SK-N-SH (cell line): ENCODE measurements at places on chromosomes 1 and 21.

- no peak for DNase-seq
Observed at GRCh38 chr1:169395955-169396354, 28.0 kb downstream of the BLZF1 start.

GRCh38 chr1:186078245-186078644 lies 296.8 kb downstream of the TPR start:
- no peak for DNase-seq

DNA sequence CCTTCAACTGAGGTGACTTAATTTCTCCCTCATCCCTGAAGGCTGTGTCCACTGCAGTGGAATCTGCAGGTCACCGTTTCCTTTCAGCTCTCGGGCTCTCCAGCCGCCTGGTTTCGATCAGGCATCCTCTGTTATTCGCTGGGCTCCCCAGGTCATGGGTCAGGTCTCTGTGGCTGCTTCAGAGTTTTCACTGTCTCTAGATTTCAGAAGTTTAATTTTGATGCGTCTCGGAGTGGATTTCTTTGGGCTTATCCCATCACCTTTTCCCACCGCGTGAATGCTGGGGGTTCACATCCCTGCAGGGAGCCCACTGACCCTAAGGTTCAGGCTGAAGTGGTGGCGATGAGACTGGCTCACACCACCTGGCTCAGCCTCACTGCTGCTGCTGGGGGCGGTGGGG lies 3.3 kb downstream of the ACTRT2 start:
- DNase-seq: no peak

DNA sequence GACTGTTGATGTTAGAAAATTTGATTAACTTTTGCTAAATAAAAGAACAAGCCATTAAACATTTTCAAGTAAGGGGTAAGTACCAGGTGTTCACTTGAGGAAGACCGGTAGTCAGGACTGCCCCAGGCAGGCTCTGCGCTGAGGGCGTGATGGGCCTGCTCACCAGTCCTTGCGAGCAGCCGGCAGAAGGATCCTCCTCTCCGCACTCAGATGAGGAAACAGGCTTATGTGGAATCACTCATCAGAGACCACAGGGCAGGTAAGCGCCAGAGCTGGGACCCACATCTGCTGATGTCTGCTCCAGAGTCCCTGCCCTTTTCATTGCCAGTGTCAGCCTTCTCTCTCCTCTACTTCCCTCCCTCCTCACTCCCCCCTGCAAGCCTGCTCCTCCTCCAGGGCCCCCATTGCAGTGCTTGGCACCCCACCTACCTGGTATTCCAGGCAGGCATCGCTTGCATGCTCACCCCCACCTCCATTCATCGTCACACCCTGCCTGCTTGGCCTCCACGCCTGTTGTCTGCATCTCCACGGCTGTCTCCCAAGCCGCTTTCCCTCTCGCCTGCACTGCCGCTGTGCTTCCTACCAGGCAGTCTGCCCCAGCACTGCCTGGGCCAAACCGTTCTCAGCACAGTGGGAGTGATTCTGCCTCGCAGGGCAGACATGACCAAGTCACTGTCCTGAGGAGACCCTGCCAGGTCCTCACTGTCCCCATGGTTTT lies 24.7 kb upstream of the KDM4A start:
- peak; percentile 7 for DNase-seq

GRCh38 chr1:3986686-3987218 lies 86.7 kb upstream of the C1orf174 start:
- DNase-seq: no peak

DNA sequence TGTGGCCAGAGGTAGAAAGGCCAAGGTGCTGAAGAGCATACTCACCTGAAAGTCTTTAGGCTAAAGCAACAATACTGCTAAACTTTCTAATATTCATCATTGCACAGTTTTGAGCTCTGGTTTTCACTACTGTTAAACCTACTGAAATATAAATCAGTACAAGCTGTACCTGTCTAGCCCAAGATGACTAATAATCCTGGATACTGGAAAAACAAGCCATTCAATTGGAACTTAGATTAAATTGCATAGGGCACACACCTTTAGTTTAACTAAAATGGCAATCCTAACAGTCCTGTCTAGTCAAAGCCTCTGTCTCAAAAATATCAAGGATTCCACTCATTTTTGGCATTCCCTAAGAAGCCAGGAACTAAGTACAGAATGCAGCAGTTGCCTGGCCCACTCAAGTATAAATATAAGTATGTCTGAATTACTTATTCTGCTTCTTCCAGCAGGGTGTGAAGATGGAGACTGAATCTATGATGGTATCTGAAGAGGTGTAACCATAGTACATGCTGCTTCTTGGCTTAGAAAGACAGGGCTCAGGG lies 3.1 kb downstream of the CHML start:
- no peak for DNase-seq

GRCh38 chr1:54399765-54400164 lies 6.4 kb downstream of the SSBP3 start:
- no peak for DNase-seq

DNA sequence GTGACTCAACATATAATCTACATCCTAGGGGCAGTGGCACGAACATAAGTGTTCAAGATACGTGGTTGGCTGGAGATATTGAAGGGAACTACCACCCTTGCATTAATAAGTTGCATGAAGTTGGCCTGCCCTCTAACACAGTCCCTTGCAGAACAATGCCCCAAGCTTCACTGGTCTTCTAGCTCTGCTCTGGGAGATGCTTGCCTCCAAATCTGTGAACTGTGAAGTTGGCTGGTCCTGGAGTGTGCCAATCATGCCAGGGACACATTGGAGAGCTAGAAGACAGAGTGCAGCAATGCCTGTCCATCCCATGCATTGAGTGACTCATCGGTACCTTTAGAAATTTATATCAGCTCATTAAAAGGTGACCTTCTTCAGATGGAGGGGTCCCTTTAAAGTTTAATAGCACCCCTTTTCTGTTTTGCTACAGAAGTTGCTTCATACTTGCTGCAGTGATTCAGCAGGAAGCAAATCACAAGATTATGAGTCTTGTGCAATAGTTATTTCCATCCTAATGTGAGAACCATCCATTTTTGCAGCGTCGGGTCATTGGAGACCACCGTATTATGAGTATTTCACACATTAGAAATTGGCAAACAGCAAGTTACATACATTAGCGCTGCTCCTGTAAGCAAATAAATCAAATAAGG lies 55.2 kb upstream of the KAZN start:
- no peak for DNase-seq

DNA sequence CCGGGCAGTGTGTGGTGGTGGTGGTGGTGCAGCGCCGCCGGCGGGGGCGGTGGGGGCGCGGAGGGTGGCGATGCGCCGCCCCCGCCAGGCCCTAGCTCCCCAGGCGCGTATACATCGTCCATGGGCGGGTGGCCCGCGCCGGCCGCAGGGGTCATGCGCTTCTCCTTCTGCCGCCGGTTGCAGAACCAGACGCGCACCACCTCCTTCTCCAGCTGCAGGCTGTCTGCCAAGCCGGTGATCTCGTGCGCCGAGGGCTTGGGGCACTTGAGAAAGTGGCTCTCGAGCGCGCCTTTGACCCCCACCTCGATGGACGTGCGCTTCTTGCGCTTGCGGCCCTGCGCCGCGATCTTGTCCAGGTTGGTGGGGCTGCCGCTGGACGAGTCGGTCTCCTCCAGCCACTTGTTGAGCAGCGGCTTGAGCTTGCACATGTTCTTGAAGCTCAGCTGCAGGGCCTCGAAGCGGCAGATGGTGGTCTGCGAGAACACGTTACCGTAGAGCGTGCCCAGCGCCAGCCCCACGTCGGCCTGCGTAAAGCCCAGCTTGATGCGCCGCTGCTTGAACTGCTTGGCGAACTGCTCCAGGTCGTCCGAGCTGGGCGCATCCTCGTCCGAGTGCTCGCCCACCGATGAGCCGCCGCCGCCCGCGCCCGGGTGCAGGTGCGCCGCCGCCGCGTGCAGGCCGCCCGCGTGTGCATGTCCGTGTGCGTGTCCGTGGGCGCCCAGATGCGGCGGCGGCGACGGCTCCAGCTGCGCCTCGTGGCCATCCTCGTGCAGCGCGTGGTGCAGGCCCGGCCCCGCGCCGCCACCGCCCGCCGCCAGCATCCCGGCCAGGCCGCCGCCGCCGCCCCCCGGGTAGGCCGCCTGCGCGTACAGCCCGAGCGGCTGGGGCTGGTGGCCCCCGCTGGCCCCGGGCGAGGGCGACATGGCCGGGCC lies 926 bp downstream of the POU3F1 start:
- peak; percentile 55 for DNase-seq

- DNase-seq: no peak
Observed at GRCh38 chr21:36915014-36915695, 51.3 kb downstream of the HLCS start.

DNA sequence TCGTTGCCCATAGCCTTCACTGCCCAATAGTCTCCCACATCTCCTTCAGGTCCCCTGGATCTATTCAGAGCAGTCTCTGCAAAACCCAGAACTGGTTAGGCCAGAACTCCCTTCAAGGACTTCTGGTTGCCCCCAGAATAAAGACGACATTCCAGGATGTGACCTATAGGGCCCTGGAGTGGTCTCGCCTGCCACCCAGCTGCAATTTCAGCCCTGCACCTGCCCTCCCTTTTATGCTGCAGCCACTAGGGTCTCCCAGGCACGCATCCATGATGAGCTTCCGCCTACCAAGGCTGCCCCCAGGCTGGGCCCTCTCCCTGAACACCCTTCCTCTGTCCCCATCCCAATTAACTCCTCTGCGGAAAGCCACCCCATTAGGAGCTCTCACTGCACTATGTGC lies 7.2 kb upstream of the TSPEAR start:
- no peak for DNase-seq

DNA sequence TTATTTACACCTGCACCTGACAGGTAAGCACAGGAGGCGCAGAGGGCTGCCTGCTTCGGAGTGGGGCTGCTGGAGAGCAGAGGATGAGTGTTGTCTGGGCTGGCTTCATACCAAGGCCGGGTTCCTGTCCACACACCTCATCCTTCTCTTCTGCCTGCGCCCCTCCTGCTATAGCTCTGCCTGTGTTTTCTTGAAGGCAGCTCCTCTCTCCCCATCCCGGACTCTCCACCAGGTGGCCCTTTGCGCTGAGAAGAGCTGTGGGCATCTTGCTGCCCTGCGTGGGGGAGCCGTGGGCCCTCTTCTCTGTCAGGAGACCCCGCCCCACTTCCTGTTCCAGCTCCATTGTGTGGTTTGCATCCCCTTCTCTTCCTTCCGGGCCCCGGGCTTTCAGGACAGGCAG lies 35.0 kb downstream of the ARHGEF10L start:
- peak; percentile 57 for DNase-seq
